NCI-H774 (cell line): ENCODE measurements at places on chromosomes 13 and 19.

DNA sequence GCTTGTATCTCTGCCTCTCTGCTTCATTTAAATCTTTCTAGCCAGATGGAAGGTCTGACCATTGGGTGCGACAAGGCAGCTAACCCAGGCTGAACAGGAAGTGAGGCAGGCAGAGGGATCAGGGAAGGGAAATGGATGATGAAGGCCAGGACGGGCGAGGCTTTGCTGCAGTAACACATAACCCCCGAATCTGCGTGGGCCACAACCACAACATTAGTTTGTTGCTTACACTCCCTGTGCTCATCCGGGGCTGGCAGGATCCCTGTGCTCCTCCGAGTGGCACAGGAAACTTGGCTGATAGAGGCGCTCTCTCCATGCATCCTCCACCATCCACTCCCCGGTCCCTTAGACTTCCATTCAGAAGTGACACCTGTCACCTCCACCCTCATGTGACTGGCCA, 1.1 kb upstream of the FLT3LG start:
- DNase-seq = no peak

- no peak for DNase-seq
These were observed 20.0 kb downstream of the ZNF780B start for GRCh38 chr19:40035996-40036395.

DNA sequence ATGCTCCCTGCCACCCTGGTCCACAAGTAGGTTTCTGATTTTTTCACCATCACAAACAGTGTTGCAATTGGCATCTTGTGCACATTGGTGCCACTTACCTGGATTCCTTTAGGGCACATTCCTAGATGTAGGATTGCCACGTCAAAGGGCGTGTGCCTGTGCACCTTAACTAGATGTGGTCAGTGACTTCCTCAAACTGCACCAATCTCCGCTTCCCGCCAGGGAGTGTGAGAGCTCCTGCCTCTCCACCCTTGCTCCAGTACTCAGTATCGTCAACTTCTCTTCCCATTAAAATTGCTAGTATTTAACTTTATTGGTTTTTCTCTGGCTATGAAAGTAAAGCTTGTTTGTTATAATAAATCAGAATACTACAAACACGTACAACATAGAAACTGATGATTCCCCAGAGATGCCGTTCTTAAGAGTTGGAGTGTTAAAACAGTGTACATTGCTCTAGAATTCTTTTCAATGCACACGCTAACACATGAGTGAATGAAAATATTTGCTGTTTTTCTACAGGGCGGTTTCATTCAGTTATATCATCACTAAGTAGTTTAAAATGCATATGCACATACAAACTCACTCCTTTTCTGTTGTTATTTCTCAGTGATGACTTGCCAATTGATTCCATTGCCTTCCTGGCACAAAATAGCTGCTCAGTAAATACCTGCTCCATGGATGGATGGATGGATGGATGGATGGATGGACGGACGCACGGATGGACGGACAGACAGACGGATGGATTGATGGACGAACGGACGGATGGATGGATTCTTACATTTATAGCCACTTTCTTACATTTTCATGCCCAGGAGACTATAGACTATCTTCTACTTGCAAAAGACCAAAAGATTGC, 23.4 kb downstream of the CCNE1 start:
- DNase-seq = no peak

DNA sequence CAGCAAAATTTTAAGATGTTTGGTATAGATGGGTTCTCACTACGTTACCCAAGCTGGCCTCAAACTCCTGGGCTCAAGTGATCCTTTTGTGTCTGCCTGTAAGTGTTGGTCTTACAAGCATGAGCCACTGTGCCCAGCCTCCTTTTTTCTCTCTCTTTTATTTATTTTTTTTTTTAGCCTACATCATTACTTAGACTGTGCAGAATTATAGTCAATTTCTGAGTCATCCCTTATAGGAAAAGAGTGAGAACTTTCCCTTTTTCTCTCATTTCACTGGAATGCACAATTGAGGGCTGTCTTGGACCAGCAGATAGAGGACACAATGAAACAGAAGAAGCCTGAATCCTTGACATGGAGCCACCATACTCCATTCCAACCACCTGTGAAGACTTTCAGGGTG, 13.3 kb downstream of the TSKS start:
- DNase-seq = no peak

DNA sequence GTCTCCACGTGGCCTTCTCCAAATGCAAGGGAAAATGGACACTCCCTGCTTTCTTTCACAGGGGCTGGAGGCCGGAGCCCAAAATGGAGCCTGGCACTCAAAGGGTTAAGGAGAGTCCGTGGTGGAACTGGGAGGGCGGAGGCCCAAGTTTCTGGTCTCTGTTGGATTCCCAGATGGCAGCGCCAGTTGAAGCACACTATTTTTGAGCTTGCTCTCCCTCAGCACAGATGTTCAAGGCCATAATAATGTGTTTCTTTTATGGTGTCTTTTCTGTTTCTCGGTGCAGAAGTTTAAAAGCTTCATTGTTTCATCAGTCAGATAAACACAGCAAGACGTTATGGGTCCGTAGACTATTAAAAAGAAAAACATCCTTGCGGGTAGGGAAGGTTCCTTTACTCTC, 67.6 kb downstream of the TNFRSF19 start:
- no peak for DNase-seq

DNA sequence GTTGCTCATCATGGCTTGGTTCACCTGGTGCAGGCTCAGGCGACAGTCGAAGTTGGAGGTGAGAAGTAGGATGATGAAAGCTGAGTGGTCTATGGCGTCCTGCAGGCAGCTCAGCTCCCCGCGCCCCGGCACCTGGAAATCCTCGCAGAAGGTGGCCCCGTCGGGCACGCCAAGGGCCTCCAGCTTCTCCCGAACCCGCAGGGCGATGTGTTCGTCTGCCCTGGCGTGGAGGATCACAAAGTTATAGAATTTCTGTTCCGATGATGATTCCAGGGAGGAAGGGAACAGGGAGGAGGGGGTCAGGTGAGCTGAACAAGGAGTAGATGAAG, 14.6 kb downstream of the TICAM1 start:
- DNase-seq = no peak

- DNase-seq = no peak
These were observed 1.3 kb downstream of the NAT14 start for GRCh38 chr19:55486043-55486970.

- no peak for DNase-seq
These were observed 33.0 kb downstream of the LYL1 start for GRCh38 chr19:13069415-13070359.

- no peak for DNase-seq
These were observed 6.3 kb upstream of the LILRB3 start for GRCh38 chr19:54229146-54229545.

DNA sequence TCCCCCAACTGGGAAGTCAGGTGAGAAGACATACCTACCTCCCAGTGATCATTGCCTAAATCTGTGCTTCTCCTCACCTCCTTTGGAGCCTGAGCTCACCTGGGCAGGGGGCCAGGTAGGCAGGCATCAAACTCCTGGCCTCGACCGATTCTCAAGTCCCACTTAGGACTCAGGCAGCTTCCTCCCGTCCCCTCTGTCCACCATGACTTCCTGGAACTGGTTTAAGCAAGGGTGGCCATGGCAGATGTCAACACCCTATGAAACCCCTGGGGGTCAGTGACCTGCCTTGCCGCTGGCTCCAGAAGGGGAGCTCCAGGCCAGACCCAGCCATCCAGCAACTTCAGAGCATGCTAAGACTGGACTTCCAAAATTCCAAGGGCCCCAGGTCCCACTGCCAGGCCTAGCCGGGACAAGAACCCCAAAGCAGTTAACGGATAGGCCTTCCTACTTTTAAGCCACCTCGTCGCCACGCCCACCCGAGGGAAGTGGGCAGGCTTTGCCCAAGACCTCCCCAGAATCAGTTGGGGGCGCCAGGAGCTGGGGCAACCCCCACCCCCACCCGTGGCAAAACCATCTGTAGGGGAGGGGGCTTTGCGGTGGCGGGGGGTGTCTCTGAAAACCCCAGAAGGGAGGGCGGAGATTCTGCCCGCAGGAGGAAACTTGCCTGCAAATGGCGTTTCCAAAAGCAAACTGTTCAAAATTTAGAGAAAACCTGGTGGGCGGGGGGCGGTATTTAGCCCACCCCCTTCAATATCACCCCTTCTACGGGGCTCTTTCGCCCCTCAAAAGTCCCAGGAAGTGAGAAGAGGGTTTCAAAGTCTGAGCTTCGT, 657 bp downstream of the PLIN3 start:
- DNase-seq = no peak

DNA sequence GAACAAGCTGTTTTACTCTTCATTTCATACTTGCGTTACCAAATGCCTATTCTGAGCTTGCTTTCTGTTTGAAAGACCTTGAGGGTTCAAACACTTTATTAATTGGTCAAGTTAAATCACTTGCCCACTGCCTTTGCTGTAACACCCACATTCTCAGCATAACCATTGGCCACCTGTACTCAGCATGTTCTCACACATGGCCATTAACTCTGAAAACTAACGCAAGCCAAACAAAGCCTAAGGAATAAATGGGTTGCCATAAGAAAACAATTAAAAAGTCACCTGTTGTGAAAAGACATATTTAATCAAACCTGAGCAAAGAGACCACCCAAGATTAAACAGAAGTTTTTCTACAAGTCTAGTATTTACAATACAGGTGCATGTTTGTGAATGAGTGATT, 517.2 kb upstream of the SPRY2 start:
- DNase-seq = no peak

- no peak for DNase-seq
These were observed 318.3 kb downstream of the IRS2 start for GRCh38 chr13:109468123-109468522.

- DNase-seq = no peak
These were observed 69.7 kb downstream of the UFM1 start for GRCh38 chr13:38419312-38419873.

- DNase-seq = no peak
These were observed 46.7 kb downstream of the CYP4F22 start for GRCh38 chr19:15555021-15555420.

GRCh38 chr13:63085851-63086250, 1670.2 kb upstream of the PCDH20 start:
- DNase-seq = no peak

GRCh38 chr13:109204252-109204651, 574.8 kb downstream of the MYO16 start:
- no peak for DNase-seq

DNA sequence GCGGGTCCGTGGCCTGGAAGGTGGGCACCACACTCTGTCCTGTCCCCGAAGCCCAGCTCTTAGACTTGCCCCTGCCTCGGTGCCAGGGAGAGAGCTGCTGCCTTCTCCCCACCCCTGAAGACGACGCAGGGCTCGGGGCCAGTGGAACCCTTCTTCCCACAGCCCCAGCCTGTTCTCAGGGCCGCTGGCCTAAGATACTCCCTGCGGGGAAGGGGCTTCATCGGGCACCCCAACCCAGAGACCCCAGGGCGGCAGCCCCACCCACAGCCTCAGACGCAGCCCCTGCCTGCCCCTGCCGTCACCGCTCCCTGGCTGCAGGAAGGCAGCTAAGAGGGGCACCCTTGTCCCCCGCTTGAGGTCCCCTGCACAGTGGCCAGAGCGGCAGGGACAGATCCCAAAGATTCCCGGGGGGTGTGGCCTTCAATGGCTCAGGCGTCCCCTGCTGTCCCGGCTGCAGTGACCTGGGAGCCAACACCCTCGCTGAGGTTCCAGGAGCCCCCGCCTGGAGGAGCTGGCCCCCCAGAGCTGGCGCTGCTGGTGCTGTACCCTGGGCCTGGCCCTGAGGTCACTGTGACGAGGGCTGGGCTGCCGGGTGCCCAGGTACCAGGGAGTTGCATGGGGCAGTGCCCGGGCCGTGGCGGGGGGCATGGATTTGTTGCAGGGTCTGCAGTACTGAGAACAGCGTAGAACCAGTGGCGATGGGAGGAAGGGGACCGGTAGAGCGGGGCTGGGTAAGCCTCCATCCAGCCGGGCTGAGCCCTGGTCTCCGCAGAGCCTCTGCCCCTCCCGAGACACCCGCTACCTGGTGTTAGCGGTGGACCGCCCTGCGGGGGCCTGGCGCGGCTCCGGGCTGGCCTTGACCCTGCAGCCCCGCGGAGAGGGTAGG, 1.0 kb downstream of the AMH start:
- no peak for DNase-seq

- DNase-seq = no peak
These were observed 5.3 kb downstream of the ARHGEF7 start for GRCh38 chr13:111120422-111120821.

- no peak for DNase-seq
These were observed 9.8 kb upstream of the USPL1 start for GRCh38 chr13:30607908-30608307.

GRCh38 chr19:18100710-18101109, 3.1 kb downstream of the MAST3 start:
- DNase-seq = no peak

GRCh38 chr13:23634897-23635296, 64.7 kb downstream of the TNFRSF19 start:
- no peak for DNase-seq

- DNase-seq = no peak
These were observed 264.0 kb downstream of the KLF12 start for GRCh38 chr13:73870036-73870741.

- no peak for DNase-seq
These were observed 6.3 kb upstream of the ATP11A start for GRCh38 chr13:112683581-112683980.

- DNase-seq = no peak
These were observed 24.7 kb downstream of the GPR42 start for GRCh38 chr19:35395382-35396199.

DNA sequence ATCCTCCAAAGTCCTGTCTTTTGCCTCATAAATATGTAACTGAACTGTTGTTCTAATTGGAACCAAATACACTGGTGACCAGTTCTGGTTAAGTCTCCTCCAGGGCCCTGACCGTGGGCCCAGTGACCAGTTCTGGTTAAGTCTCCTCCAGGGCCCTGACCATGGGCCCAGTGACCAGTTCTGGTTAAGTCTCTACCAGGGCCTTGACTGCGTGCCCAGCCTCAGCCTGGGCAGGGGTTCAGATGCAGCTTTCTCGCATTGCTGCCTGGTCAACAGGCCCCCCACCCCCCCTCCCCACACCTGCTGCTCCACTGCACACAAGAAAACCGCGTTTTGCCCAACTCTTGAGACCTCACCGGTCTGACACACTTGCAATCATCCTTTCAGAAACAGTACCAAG, 3.8 kb upstream of the GRTP1 start:
- no peak for DNase-seq

- no peak for DNase-seq
These were observed 116.0 kb downstream of the SIPA1L3 start for GRCh38 chr19:38022791-38023670.

GRCh38 chr13:30572859-30573275, 44.9 kb upstream of the USPL1 start:
- no peak for DNase-seq

DNA sequence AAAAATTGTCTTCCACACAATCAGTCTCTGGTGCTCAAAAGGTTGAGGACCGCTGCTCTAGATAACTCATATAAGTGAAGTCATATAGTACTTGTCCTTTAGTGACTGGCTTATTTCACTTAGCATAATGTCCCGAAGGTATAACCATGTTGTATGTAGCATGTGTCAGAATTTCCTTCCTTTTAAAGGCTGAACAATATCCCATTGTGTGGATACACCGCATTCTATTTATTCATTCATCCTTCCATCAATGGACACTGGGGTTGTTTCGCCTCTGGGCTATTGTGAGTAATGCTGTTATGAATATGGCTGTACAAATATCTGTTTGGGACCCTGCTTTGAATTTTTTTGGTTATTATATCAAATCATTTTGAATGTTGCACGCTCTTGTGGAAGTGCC, 4.6 kb upstream of the LYPD5 start:
- DNase-seq = no peak
